CD4-positive, alpha-beta T cell (primary cell): ENCODE measurements at places on chromosomes 11 and 22. TPM values are rescaled to one million over a fixed set of nuclear protein-coding genes. Genes with fewer than 3 reads are reported as not detected.

TBX1 gene
- total RNA-seq, result not detected

DNA sequence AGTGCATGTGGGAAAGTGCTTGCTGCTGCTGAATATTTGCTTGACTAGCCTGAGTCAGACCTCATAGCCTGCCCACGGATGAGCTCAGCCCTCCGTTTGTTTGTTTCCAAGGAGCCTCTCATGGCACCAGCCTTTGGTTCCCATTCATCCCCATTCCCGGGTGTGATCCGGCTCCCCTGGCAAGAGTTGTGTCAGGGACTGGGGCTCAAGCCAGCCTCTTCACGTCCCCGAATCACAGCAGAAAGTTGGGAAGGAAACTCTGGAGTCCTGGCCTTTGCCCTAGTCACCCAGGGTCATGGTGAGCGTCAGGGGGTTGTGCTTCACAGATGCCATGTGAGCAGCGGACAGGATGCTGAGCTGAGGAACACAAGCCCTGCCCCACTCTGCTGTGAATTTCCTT lies 13.8 kb downstream of the SEC14L3 start:
- no peaks in the 10 kb centered on the region for H3K4me1 ChIP-seq
- no peaks in the 10 kb centered on the region for H3K36me3 ChIP-seq
- H3K27ac ChIP-seq, result no peak overlapping the region
- no peak for DNase-seq
- H3K4me3 ChIP-seq, result no peak overlapping the region
- peaks cover 4% of the 10 kb centered on the region for H3K27me3 ChIP-seq

- H3K4me3 ChIP-seq, result no peak overlapping the region
- H3K27ac ChIP-seq, result no peak overlapping the region
- H3K27me3 ChIP-seq, result no peaks in the 10 kb centered on the region
- H3K36me3 ChIP-seq, result no peaks in the 10 kb centered on the region
Measured at GRCh38 chr11:35859301-35859700, 84.6 kb upstream of the LDLRAD3 start.

DNA sequence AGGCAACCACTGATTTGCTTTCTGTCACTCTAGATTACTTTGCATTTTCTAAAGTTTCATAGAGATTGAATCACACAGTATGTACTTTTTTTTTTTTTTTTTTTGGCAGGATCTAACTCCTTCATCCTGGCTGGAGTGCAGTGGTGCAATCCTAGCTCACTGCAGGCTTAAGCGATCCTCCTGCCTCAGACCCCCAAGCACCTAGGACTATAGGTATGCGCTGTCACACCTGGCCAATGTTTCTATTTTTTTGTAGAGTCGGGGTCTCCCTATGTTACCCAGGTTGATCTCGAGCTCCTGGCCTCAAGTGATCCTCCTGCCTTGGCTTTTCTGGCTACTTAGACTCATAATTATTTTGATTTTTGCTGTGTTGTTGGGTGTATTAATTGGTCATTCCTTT lies 294.6 kb upstream of the CTSC start:
- no peaks in the 10 kb centered on the region for H3K36me3 ChIP-seq
- H3K4me1 ChIP-seq, result no peaks in the 10 kb centered on the region
- H3K27ac ChIP-seq, result no peak overlapping the region
- no peak overlapping the region for H3K4me3 ChIP-seq
- DNase-seq, result no peak
- no peaks in the 10 kb centered on the region for H3K27me3 ChIP-seq

AMOTL1 gene
- total RNA-seq, result 0.08 TPM

- no peaks in the 10 kb centered on the region for H3K27me3 ChIP-seq
- no peaks in the 10 kb centered on the region for H3K4me1 ChIP-seq
Measured at GRCh38 chr11:133745791-133746190, 99.5 kb downstream of the SPATA19 start.

STARD10 gene
- 12.9 TPM for total RNA-seq

CLDN5 gene
- not detected for total RNA-seq

- no peak overlapping the region for H3K4me3 ChIP-seq
- no peaks in the 10 kb centered on the region for H3K4me1 ChIP-seq
- no peak overlapping the region for H3K27ac ChIP-seq
- H3K36me3 ChIP-seq, result no peaks in the 10 kb centered on the region
- H3K27me3 ChIP-seq, result no peaks in the 10 kb centered on the region
- DNase-seq, result no peak
Measured at GRCh38 chr11:19597876-19598275, 114.8 kb upstream of the NAV2 start.

SCGB1A1 gene
- not detected for total RNA-seq

GRCh38 chr11:116981266-116981885 lies 116.9 kb downstream of the SIK3 start:
- no peaks in the 10 kb centered on the region for H3K36me3 ChIP-seq
- no peak overlapping the region for H3K27ac ChIP-seq
- no peak overlapping the region for H3K4me3 ChIP-seq
- peaks cover 14% of the 10 kb centered on the region for H3K4me1 ChIP-seq
- H3K27me3 ChIP-seq, result no peaks in the 10 kb centered on the region
- no peak for DNase-seq

GRCh38 chr22:39433476-39434242 lies 23.2 kb upstream of the MGAT3 start:
- H3K27me3 ChIP-seq, result no peaks in the 10 kb centered on the region
- no peak overlapping the region for H3K27ac ChIP-seq
- DNase-seq, result no peak
- peaks cover 15% of the 10 kb centered on the region for H3K4me1 ChIP-seq
- H3K4me3 ChIP-seq, result no peak overlapping the region

DNA sequence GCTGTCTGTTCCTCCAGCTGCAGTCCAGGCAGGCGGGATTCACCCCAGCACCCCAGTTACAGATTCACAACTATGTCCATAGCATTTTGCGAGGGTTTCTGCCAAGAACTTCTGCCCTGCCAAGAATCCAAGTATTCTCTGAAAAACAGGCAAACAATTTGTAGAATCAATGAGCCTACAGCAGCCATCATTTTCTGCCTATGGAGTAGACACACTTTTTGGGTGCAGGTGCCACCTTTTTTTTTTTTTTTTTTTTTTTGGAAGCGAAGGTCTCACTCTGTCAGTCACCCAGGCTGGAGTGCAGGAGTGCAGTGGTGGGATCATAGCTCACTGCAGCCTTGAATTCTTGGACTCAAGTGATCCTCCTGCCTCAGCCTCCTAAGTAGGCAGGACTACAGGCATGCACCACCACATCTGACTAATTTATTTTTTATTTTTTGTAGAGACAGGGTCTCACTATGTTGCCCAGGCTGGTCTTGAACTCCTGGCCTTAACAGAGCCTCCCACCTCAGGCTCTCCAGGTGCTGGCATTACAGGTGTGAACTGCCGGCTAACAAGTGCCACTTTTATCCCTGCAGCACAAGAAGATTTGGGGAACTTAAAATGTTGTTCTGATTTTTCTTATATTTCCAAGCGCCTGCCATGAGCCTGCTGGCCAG lies 195.1 kb downstream of the SNX19 start:
- no peak overlapping the region for H3K27ac ChIP-seq
- DNase-seq, result no peak
- H3K36me3 ChIP-seq, result no peaks in the 10 kb centered on the region
- no peak overlapping the region for H3K4me3 ChIP-seq
- no peaks in the 10 kb centered on the region for H3K4me1 ChIP-seq

GRCh38 chr22:37511395-37512104 lies 7.7 kb downstream of the CARD10 start:
- H3K4me3 ChIP-seq, result no peak overlapping the region
- H3K36me3 ChIP-seq, result no peaks in the 10 kb centered on the region
- no peak for DNase-seq
- no peaks in the 10 kb centered on the region for H3K4me1 ChIP-seq
- no peak overlapping the region for H3K27ac ChIP-seq

GRCh38 chr22:40797427-40797826 lies 21.7 kb downstream of the SLC25A17 start:
- H3K27me3 ChIP-seq, result no peaks in the 10 kb centered on the region
- H3K4me1 ChIP-seq, result no peaks in the 10 kb centered on the region
- H3K27ac ChIP-seq, result no peak overlapping the region

DNA sequence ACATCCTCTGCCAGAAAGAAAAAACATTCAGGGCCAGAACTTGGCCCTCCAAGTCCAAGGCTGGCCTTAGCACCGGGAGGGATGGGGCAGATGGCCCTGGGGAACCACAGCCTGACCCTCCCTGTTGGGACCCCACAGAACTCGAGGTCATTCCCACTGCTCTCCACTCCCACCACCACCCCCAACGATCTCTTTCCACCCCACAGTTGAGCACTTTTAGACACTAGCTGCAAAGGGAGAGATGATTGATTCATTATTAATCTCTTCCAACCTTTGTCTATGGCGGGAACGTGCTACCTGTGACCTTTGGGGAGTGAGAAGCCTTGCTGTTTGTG lies 869.7 kb downstream of the BRD1 start:
- H3K36me3 ChIP-seq, result no peaks in the 10 kb centered on the region
- no peaks in the 10 kb centered on the region for H3K4me1 ChIP-seq
- H3K4me3 ChIP-seq, result no peak overlapping the region
- no peak overlapping the region for H3K27ac ChIP-seq
- no peak for DNase-seq
- H3K27me3 ChIP-seq, result peaks cover 17% of the 10 kb centered on the region

LARGE1 gene
- 0.70 TPM for total RNA-seq

DNA sequence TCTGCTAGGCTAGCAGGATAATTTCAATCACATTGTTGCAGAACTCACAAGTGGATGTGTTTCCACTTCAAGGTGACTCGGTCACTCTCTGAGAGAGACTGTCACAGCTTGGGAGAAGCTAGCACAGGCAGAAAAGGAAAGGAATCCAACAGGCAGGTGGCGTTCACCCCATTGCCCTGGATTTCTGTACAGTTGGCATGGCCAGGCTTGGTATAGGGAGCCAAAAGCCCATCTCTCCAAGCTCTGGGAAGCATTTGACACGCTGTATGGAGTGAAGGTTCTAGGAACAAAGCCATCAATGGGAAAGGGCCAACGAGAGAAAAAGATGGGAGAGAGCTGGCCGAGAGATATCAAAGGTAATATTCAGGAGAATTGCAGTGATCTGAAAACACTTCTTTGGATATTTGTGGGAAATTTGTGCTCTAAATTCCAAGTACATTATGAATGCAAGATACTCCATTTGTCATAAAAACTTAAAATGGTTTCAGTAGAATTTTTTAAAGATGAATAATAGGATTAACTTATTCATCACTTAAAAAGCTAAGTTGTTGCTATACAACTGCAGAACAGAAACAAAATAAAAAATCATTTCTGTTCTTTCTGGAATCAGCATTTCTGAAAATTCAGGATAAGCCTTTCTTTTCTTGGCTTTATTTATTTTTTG lies 223.5 kb upstream of the NTM start:
- H3K4me1 ChIP-seq, result no peaks in the 10 kb centered on the region
- no peak overlapping the region for H3K27ac ChIP-seq
- no peak overlapping the region for H3K4me3 ChIP-seq
- no peaks in the 10 kb centered on the region for H3K36me3 ChIP-seq
- no peaks in the 10 kb centered on the region for H3K27me3 ChIP-seq
- no peak for DNase-seq

GRCh38 chr11:13429288-13429687 lies 33.7 kb downstream of the BTBD10 start:
- no peak for DNase-seq
- no peak overlapping the region for H3K27ac ChIP-seq
- H3K36me3 ChIP-seq, result no peaks in the 10 kb centered on the region
- H3K27me3 ChIP-seq, result no peaks in the 10 kb centered on the region
- no peaks in the 10 kb centered on the region for H3K4me1 ChIP-seq

- DNase-seq, result no peak
- no peak overlapping the region for H3K4me3 ChIP-seq
- no peak overlapping the region for H3K27ac ChIP-seq
- peaks cover 19% of the 10 kb centered on the region for H3K4me1 ChIP-seq
- no peaks in the 10 kb centered on the region for H3K27me3 ChIP-seq
Measured at GRCh38 chr11:33162831-33163230, 1.6 kb upstream of the CSTF3 start.

DNA sequence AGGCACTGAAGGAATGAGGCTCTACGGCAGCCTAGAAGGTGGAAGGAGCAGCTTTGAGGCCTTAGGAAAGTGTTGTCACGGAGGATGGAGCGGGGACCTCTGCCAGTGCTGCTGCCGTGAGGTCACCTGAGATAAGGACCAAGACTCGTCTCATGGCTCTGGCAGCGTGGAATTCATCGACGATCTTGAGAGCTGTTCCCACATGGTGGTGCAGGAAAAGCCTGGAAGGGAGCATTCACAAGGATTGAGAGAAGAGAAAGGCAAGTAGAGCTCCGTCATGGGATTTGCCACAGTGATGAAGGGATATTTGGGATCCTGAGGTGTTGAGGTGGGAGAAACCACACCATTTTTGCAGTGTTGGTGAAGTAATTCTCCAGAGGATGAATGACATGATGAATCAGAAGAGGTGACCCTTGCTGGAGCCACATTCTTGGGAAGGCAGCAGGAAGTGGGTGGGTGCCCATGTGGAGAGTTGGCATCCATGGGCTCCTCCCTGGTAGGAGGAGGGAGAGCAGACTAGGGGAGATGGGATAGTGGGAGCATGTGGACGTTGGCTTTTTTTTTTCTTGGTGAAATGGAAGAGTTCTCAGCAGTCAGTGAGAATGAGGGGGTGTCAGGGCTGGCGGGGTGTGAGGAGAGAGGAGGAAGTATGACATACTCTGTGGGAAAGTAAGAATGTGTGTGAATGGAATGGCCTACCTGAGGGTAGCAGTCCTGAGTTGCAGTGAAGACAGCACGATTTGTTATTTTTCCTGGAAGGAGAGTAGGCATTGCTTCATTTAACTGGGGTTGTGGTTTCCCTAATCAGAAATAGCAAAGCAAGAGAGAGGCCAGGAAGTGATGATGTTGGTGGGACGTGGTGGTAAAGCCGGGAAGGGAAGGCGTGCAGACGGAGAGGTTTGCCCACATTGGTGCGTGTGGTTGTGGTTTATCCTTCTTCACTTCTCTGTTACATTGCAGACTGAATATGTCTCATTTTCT lies 11.1 kb downstream of the PPP6R3 start:
- DNase-seq, result peak; percentile 56
- no peaks in the 10 kb centered on the region for H3K36me3 ChIP-seq
- peak overlapping the region; percentile 9 for H3K27ac ChIP-seq
- peaks cover 66% of the 10 kb centered on the region for H3K4me1 ChIP-seq
- H3K4me3 ChIP-seq, result peak overlapping the region; percentile 3
- no peaks in the 10 kb centered on the region for H3K27me3 ChIP-seq
